ENCODE measurements at places on chromosomes 4 and X.

DNA sequence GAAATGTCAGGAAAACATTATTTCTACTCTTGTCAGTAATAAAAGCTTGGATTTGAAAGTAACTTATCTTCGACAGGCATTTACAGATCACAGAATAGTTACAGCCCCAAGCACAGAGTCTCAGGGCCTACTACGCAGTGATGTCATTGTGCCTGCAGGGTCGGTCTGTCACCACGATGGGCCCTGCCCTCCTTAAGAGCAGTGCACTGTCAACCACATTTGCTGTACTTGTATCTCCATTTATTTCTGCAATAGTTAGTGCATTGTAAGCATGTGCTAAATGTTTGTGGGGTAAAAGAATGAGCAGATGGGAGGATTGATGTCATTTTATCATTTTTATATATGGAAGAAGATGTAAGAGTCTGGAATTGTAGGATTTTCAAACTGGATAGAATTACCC, 13.6 kb upstream of the CCKAR start:
- DNase-seq, result no peak

DNA sequence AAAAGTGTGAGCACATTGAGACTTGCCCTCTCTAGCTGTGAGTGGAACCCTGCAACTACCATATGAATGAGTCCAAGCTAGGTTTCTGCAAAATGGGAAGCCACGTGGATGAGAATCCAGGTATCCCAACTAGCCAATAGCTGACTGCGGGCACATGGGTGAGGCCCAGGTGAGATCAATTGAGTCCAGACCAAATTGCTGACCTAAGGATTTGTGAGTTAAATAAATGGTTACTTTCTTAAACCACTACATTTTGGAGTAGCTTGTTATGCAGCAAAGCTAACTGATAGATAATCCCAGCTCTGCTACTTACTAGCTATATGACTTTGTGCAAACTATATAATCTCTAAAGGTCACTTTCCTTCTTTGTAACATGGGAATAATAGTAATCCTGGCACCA, 150.3 kb upstream of the LCORL start:
- DNase-seq, result no peak

GRCh38 chrX:9221781-9222180, 187.9 kb upstream of the FAM9B start:
- no peak for DNase-seq

- no peak for DNase-seq
Measured at GRCh38 chrX:29318012-29318411, 730.8 kb downstream of the IL1RAPL1 start.

GRCh38 chr4:122614621-122615020, 6.2 kb downstream of the IL21 start:
- DNase-seq, result no peak

DNA sequence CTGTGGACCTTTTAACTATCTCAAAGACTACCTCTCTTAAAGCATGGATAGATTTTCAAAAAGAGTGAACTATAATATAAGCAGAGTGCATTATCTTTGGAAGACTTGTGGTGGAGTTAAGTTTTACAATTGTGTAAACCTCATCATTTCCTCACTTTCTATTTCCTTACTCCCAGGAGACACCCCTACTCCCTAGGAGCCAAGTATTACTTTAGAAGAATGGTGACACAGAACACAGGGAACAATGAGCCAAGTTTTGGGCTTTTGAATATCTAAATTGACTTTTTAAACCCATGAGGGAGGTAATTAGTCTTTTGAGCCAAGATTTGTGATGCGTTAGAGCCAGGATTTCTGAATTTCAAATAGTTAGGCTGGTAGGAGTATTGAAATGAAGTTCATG, 78.9 kb upstream of the UNC5C start:
- no peak for DNase-seq

All from NCI-H69 (cell line).